ENCODE measurements at places on chromosomes 2 and 18.

DNA sequence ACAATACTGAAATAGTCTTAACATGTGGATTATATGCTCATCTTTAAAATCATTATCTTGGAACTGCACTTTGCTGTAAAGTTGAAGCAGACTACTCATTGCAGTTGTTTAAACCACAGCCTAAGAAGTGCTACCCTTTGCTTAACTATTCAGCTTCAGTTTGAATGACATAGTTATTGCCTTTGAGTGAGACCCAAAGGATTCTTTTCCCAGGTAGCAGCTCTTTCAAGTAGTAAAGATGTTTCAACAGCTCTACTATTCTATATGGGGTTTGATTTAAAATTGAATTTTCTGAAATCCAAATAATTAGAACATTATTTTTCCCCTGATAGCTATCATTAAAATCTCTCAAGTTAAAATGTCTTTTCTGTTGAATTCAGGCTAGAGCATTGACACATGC is 1.1 kb downstream of the SCG2 start:
- DNase-seq: no peak

DNA sequence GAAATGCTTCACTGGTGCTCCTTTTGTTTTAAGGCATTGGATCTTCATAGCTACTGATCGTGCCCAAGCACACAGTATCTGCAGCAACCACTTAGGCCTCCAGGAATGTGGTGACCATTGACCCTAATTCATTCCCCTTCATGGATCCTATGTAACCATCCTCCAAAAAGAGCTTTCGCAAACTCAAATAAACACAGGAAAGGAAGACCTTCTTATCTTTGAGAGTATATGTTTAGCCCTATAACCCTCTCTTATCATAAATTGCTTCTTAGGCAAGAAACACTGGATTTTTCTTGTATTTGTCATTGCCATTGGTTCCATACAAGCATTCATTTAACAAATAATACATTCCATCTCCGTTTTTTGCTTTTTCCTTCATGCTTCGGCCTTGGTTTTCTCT is 4.1 kb upstream of the TTR start:
- no peak for DNase-seq

DNA sequence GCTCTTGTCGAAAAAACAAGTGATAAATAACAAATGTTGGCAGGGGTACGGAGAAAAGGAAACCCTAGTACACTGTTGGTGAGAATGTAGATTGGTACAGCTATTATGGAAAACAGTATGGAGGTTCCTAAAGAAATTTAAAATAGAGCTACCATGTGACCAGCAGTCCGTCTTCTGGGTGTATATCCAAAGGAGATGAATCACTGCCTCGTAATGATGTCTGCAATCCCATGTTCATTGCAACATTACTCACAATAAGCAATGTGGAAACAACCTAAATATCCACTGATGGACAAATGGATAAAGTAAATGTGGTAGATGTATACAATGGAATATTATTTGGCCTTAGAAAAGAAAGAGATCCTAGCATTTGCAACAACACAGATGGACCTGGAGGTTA is 50.6 kb downstream of the SLC16A14 start:
- no peak for DNase-seq

- DNase-seq: no peak
These were observed 1245.6 kb upstream of the CELF4 start for GRCh38 chr18:38811209-38811608.

GRCh38 chr2:84846041-84846663 is 34.7 kb downstream of the TRABD2A start:
- no peak for DNase-seq
